Hematopoietic multipotent progenitor cell (in vitro differentiated cells): ENCODE measurements at places on chromosomes 11 and 22. TPM values are rescaled to one million over a fixed set of nuclear protein-coding genes. Genes with fewer than 3 reads are reported as not detected.

- DNase-seq, result no peak
These were observed 32.7 kb upstream of the MICAL2 start for GRCh38 chr11:12077535-12078280.

Gene ARHGAP42
- 1.6 TPM for total RNA-seq

GRCh38 chr11:128689591-128689947 is 4.3 kb upstream of the FLI1 start:
- DNase-seq, result no peak

- DNase-seq, result no peak
These were observed 22.4 kb downstream of the ADM start for GRCh38 chr11:10327254-10327653.

- no peak for DNase-seq
These were observed 26.5 kb downstream of the CTTN start for GRCh38 chr11:70424765-70425344.

Gene KRTAP5-7
- total RNA-seq, result 0.27 TPM

DNA sequence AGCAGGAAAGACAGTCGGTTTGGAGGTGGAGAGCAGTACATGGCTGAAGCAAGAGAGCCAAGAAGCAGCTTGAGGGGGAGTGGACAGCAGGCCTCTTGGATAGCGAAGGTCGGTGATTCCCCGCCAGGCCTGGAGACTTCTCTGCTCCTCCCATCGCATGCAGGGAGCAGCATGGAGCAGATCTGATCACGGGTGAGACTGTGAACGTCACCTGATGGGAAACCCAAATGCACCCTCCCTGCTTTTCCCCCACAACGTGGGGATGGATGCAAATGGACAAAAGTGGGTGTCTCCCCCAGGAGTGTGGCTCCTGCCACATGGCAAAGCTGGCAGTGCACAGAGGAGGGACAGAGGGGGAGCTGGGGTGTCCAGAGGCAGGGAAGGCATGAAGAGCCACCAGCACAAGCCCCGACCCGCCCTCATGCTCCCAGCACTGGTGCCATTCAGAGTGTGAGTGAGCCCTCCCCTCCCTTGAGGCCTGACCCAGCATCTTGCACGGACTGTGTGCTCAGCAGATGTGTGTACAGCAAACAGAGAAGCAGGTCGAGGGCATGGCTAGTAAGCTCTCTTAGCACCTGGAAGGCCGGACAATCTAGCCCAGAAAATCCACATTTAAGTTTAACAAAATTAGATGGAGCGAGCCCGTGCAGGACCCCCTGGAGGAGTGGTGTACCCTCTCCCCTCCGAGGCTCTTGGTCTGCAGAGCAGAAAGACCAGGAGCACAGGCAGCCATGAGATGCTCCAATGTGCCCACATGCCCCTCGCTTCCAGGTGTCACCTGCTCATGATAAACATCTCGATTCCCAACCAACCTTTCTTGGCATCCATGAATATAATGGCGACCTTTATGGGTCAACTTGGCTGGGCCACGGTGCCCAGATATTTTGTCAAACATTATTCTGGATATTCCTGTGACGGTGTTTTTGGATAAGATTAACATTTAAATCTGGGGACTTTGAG is 661.7 kb downstream of the TBC1D22A start:
- DNase-seq, result no peak
